ENCODE measurements at places on chromosomes 12 and 14.

DNA sequence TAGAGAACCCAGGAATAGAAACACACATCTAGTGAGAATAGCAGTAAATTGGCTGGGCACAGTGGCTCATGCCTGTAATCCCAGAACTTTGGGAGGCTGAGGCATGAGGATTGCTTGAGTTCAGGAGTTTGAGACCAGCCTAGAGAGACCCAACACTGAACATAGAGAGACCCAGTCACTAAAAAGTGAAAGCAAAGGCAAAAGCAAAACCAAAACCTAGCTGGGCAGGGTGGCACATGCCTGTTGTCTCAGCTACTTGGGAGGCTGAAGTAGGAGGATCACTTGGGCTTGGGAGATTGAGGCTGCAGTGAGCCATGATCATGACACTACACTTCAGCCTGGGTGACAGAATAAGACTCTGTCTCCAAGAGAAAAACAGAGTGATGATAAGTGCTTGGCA lies 37.5 kb upstream of the MIS18BP1 start:
- H3K36me3 ChIP-seq: no peaks in the 10 kb centered on the region
- no peak overlapping the region for H3K4me3 ChIP-seq
- no peaks in the 10 kb centered on the region for H3K27me3 ChIP-seq

DNA sequence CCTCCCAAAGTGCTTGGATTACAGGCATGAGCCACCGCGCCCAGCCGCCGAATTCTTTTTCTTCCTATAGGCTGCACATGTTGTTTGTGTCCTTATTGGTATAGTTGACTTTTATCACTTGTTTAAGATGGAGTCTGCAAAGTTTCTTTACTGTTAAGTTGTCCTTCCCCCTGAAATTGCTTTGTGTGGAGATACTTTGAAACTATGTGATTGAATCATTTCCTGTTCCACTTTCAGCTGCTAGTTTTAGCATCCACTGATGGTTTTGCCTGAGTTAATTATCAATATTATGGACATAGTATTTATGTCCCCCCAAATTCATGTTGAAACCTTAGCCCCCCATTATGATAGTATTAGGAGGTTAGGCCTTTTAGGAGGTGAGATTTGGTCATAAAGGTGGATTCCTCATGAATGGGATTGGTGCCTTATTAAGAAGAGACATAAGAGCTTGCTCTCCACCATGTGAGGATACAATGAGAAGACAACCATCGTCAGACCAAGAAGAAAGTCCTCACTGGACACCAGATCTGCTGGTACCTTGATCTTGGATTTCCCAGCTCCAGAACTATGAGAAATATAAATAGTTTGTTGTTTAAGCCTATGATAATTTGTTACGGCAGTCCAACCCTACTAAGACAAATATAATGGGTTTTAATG lies 34.9 kb downstream of the PPHLN1 start:
- no peak for DNase-seq
- no peak overlapping the region for H3K27ac ChIP-seq
- no peak overlapping the region for H3K4me3 ChIP-seq
- peaks cover 62% of the 10 kb centered on the region for H3K36me3 ChIP-seq

GRCh38 chr14:93044121-93044520 lies 71.6 kb downstream of the ITPK1 start:
- no peak overlapping the region for H3K4me3 ChIP-seq
- H3K27me3 ChIP-seq: peaks cover 2% of the 10 kb centered on the region
- peaks cover 46% of the 10 kb centered on the region for H3K4me1 ChIP-seq
- DNase-seq: no peak

- H3K4me3 ChIP-seq: no peak overlapping the region
- H3K27ac ChIP-seq: no peak overlapping the region
- H3K4me1 ChIP-seq: peaks cover 5% of the 10 kb centered on the region
- H3K27me3 ChIP-seq: no peaks in the 10 kb centered on the region
Observed at GRCh38 chr14:80395031-80395430, 183.7 kb upstream of the DIO2 start.
